Frontal cortex (tissue), 4 donors: ENCODE measurements at places on chromosomes 1 and 21.

GRCh38 chr1:205918955-205919746 lies 24.1 kb downstream of the SLC26A9 start:
- peak; percentile 61 for DNase-seq

- no peak for DNase-seq
These were observed 100.7 kb upstream of the TSPAN2 start for GRCh38 chr1:115189814-115190539.

- DNase-seq, result no peak
These were observed 27.3 kb downstream of the TMEM200B start for GRCh38 chr1:29096231-29096886.

DNA sequence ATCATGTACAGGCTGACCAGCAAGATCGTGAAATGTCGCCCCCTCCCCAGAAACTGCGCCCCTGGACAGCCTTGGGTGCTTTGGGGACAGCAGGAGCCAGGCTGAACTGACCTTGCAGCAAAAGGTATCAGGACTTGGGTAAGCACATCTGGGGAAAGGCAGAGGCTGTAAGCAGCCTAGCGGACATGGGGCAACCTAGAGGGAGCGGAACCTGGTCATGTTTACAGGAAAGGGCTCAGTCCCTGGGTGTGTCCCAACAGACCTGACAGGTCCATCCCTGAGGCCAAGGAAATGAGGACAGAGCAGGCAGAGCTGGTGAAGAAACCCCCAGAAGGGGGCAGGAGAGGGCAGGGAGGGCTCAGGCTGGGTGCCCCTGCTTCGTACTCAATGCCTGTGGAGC lies 3.1 kb upstream of the S100A8 start:
- no peak for DNase-seq

DNA sequence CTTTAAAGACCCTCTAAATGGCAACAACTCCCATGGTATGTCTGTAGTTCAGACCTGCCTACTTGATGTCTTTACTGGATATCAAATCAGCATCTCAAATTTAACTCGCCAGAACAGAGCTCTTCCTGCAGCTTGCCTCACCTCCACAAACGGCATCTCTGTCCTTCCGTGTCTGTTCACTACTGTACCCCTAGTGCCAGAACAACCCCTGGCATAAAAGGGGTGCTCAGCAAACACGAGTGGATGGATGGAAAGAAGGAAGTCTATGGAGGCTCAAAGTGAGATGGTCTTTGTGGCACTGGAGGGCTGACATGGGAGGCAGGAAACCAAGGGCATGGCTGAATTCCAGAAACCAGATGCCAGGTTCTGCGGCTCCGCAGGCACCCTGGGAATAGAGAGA lies 22.7 kb downstream of the MRPL37 start:
- DNase-seq, result no peak

- DNase-seq, result no peak
These were observed 2.2 kb downstream of the PPP1R8 start for GRCh38 chr1:27832762-27833161.

GRCh38 chr1:226788965-226789364 lies 49.9 kb upstream of the ITPKB start:
- no peak for DNase-seq

- DNase-seq, result no peak
These were observed 35.6 kb downstream of the MSTO1 start for GRCh38 chr1:155645648-155646047.

GRCh38 chr1:98749152-98749756 lies 87.7 kb downstream of the SNX7 start:
- peak; percentile 0 for DNase-seq

GRCh38 chr1:45924736-45925135 lies 121.3 kb downstream of the MAST2 start:
- no peak for DNase-seq

- DNase-seq, result no peak
These were observed 28.5 kb upstream of the CAMSAP2 start for GRCh38 chr1:200710166-200710565.

DNA sequence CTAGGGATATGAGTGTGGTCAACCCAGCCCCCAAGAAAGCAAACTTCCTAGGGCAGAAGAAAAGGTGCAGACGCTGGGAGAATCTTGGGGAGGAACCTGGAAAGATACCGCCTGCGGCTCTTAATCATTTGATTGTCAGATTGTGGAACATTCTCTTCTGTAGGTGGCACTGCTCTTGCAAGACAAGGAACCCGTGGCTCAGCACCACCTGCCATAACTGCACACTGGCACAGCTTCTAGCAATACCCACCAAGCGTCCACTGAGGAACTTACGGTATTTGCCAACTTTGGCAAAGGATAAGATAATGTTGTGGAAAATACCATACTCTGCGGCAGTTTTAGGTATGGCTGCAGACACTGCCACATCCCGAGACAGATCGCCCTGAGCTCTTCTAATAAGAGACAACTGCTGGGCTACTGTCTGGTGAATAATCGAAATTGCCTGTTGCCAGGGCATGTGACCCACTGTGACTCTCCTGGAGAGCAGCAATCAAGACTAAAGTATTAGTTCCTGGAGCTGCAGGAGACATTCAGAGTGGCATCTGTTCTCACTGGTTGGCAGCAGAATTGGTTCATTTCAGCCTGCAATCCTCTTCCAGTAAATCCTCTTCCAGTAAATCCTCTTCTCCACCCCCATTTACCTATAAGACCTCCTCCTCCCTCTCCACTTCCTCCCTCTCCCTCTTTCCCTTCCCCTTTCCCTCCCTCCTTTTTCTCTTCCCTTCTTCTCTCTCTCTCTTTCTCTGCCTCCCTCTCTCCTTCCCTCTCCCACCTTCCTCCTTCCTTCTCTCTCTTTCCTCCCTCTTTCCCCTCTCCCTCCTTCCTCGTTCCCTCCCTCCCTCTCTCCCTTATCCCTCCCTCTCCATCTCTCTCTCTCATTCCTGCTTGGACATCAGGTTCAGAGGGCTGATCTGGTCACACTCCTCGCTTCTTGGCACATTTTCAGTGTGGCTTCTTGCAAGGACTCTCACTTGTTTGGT lies 49.7 kb upstream of the B3GALT5 start:
- no peak for DNase-seq

DNA sequence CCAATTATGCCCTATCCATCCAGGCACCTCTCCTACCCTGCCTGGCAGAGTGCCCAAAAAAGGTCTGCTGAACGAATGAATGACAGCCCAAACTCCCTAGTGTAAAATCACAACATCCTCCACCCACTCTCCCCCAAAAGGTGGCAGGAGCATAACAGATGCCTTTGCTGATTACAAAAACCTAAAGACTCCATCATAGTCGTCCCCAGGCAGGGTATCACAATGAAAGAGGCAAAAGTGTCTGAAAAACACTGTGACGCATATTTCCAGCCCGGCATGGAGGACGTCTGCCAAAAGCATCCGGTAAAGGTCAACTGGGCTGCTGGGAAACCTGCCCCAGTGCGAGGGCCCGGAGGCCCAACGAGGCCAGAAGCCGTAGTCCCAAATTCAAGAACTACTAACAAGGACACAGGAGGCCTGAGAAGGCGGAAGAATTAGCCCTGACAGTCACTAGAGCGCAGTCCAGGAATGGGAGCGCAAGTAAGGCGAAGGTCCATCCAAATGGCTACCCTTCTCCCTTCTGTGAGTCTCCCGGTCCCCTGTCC lies 576 bp downstream of the SMIM12 start:
- peak; percentile 48 for DNase-seq

DNA sequence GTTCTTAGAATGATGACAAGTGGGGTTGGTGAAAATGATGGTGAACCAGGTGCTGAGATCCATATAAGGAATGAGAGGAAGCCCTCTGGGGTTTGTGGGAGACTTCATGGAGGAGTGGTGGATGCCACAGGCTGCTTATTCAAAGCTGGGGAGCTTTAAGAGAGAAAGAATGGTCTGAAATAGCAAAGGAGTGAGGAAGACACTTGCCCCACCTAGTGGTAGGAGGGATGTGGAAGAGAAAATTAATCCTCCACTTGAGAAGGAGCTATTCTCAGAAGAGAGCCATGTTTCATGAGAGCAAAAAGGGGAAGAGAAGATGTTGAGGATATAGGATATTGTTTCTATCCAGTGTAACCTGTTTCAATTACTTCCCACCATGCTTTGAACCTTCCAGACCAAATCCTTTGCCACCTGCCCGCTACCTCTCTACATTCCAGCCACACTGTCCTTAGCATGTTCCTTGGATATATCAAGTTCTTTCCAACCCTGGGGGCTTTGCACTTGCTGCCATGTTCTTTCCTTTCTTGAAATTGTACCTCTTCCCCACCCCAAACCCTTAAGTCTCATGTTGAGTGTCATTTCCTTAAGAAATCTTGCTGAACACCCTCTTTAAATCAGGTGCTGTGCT lies 19.6 kb upstream of the ZNF648 start:
- DNase-seq, result peak; percentile 52

DNA sequence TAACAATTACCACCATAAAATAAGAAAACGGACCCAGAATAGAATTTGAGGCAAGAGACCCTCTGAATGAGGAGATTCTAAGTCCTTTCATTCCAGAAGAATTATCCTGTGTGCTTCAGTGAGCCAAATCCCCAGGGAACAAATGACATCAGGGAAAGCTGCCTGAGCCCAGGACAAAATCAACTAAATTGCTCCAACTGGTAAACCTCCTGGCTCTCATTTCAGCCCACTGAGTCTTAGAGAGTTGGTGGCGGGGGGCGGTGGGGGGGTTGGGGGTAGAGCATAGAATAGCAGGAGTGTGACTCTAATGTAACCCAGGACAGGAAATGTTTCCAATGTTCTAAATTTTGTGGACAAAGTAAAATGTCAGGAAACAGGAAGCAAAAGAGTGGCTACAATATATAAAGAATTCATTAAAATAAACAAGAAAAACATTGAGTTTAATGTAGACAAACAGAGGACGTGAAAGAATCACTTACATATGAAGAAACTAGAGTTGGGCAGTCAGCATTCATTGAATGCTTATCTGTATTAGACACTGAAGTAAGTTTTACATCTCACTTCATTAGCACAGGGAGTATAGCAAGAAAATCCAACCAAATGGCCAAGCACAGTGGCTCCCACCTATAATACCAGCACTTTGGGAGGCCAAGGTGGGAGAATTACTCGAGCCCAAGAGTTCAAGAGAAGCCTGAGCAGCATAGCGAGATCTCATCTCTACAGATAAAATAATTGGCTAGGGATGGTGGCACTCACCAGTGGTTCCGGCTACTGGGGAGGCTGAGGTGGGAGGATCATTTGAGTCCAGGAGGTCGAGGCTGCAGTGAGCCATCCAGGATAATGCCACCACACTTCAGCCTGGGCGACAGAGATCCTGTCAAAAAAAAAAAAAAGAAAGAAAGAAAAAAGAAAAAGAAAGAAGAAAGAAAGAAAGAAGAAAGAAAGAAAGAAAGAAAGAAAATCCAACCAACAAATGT lies 75.1 kb downstream of the DHRS3 start:
- no peak for DNase-seq

- no peak for DNase-seq
These were observed 37.4 kb downstream of the DENND1B start for GRCh38 chr1:197737916-197738315.

DNA sequence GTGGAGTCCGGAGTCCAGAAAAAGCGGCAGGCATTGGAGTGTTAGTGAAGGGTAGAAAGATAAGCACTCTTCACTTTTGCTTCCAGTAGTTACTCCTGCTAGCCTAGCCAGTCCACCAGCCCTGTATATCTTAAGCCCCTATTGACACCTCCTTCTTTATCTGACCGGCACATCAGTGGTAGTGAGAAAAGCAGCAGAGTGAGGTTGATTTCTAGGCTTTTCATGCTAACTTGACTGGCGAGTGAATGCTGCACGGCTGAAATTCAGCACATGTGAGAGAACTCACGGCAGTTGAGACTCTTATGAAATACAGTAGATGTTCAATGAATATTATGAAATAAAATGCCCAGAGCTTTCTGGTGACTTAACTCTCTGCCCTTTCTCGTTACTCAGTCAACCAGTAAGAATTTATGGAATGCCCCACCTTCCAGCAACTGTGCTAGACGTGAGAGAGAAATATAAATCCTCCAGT lies 128.2 kb downstream of the CACHD1 start:
- no peak for DNase-seq

DNA sequence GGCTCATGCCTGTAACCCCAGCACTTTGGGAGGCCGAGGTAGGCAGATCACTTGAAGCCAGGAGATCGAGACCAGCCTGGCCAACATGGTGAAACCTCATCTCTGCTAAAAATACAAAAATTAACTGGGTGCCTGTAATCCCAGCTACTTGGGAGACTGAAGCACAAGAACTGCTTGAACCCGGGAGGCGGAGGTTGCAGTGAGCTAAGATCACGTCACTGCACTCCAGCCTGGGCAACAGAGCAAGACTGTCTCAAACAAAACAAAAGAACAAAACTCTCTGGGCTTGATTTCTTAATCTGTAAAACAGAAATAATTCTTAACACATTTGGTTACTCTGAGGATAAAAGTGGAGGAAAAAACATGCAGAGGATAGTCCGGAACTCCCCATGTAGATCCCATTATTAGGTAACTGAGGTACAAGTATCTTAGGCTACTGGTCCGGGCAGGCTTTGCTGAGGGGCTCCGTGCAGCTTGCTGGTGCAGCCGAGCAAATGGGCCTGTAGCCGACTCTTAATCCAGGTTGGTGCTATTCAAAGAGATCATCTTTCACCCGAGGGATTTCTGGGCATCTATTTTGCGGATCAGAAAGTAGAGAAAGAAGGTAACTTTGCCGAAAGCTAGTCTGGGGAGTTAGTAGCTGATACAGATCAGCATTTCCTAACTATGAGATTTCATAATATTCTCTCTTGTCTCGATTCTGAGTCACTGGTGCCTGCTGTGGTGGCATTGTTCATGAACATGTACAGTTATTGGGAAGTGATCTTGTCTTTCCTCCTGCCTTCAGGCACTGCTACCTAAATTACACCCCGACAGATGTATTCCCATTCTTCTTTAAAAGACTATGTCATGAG lies 56.8 kb downstream of the NFIA start:
- no peak for DNase-seq

- no peak for DNase-seq
These were observed 1.1 kb downstream of the LAMB3 start for GRCh38 chr1:209651138-209651587.

DNA sequence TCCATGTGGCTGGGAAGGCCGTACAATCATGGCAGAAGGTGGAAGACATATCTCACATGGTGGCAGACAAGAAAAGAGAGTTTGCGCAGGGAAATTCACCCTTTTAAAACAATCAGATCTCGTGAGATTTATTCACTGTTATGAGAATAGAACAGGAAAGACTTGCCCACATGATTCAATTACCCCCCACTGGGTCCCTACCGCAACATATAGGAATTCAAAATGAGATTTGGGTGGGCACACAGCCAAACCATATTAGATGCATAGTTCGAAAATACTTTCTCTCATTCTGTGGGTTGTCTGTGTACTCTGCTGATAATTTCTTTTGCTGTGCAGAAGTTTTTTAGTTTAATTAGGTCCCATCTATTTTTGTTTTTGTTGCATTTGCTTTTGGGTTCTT lies 990.3 kb downstream of the PLA2G4A start:
- no peak for DNase-seq

DNA sequence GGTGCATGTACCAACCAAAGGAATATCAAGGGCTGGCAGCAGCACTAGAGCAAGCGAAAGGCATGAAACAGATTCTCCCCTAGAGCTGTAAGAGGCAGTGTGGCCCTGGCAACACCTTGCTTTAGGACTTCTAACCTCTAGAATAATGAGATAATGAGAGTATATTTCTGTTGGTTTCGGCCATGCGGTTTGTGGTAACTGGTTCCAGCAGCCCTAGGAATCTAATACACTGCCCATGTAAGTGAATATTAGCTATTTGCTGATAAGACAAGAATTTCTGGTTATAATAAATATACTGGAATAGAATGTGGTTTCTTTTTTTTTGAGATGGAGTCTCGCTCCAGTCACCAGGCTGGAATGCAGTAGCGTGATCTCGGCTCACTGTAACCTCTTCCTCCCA lies 199.4 kb downstream of the GABPA start:
- no peak for DNase-seq

- DNase-seq, result no peak
These were observed 13.2 kb upstream of the A3GALT2 start for GRCh38 chr1:33334081-33334552.

GRCh38 chr1:22393587-22393986 lies 58.1 kb upstream of the ZBTB40 start:
- DNase-seq, result no peak
